HFF-Myc (cell line): ENCODE measurements at places on chromosomes 4 and X.

GRCh38 chr4:187227907-187228704, 504.4 kb upstream of the FAT1 start:
- no peak for DNase-seq

DNA sequence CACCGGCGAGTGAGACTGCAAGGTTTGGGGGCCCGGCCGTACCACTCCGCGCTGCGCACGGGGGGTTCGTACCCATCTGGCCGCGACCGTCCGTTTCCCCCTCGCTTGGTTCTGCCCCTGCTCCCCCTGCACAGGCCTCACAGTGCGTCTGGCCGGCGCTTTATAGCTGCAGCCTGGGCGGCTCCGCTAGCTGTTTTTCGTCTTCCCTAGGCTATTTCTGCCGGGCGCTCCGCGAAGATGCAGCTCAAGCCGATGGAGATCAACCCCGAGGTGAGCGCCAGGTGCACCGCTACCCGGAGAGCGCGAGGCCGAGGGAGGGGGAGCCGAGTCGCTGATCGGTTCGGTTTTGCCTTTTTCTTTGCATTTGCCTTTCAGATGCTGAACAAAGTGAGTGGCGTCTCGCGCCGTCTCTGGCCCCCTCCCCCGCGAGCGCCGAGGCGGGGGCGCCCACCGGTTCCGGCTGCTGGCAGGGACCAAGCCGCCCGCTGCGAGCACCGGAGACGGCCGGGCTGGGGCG, at the start of gene UCHL1:
UCHL1 (plus strand) TSS at position 189 of the 517 bp plus-strand sequence; CDS start at position 238, 49 bp downstream.
- peak; percentile 71 for DNase-seq

DNA sequence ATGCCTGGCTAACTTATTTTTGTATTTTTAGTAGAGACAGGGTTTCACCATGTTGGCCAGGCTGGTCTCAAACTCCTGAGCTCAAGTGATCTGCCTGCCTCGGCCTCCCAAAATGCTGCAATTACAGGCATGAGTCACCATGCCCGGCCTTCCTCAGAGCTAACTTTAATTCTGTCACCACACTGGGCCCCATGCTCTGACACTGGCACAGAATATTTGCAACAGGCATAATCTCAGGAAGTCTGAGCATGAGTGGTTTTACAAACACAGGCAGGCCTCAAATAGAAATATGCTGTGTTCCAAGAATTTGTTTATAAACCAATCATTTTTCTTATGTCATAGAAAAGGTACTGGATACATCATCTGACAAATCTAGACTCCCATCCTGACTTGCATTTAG, 32.7 kb upstream of the FAM9C start:
- no peak for DNase-seq

DNA sequence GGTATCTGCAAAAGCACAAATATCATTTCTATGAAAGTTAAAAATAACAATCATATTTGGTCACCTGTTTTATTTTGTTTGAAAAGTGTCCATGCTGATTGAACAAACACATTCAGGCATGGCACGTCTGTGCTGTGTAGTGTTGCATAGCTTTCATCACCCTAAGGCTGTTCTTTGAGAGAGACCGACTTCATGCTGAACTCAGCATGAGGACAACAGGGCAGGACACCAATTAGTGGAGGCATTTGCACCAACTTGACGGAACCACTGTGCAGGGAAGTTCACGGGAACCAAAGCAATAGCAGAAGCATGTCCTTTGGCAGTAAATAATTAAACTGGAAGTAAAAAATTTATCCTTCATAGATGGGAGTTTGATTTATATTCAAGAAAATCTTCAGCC, 158.4 kb upstream of the SLC7A11 start:
- DNase-seq: no peak
